Activated naive CD4-positive, alpha-beta T cell treated with Interleukin-2 at 50 U/mL for 16 hours (primary cell): ENCODE measurements at places on chromosomes 3 and 15.

GRCh38 chr3:155643581-155644165 is 101.2 kb downstream of the PLCH1 start:
- no peak for DNase-seq

DNA sequence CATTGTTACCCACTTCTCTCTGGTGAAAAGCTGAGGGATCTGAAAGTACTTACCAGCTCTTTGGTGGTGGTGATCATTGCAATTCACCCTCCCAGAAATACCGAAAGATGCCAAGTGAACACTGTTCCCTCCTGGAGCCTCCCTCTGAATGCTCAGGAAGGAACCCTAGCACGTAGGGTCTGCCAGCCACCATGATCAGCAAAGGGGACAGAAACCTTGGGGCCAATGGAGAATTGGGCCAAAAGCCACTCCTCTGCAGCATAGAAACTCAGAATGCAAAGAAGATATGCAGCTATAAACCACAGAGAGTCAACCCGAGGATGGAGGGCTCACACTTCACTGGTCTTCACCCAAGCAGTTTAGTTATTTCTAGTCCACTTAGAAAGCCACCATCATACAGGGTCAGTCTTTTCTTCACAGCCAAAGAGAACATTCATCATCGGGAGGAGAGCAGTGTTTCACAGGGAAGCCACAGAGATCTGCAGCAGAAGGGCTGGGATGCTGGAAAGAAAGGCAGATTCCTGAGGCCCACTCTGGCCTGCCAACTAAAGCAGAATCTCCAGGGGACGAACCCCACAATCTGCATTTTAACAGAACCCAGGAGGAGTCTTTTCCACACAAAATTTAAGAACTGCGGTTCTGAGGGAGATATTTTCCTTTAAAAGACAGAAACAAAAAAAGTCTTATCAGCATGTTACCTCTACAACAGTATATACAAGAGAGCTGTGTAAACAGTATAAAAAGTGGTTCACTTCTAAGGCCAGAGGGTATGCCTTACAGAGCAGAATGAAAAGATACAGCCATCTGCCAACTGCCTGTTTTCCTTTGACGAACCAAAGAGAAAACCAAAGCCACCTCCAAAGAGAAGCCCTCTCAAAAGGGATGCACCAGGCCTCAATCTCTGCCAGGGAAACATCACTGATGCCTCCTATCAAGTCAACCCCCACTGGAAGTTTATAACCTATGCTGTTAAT is 11.3 kb downstream of the TBC1D2B start:
- no peak for DNase-seq

DNA sequence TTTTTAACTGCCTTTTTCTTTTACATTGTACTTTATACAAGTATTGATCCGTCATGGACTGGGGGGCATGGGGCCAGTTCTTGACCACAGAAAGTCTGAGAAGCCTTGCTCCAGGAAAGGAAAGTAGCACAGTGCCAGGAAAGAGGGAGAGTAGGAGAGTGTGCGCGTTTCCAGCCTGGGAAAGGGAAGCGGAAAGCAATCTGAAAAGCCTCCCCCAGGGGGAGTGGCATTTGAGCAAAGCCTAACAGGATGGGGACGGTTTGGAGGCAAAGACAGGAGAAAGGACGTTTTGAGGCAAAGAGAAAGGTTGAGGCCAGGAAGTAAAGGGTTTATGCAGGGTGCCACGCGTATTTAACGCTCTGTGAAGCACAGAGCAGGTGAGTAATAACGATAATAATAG is 116.9 kb downstream of the RORA start:
- DNase-seq, result no peak

DNA sequence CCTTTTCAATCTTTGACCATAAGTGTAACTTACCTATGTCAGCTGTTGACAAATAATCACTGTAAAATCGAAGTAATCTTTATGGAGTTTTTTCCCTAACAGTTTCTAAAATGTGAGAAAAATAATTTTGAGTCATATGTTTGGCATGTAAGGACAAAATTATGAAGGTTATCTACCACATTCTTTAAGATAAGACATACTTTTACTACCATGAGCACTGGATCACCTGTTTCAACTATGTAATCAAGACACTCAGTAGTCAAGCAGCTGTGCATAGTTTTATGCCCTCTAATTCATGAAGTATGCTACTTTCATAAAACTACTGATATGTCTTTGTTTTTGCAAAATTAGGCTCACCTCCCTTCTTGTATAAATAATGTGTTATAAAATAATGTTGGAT is 12.1 kb downstream of the FGF7 start:
- no peak for DNase-seq

GRCh38 chr3:31448035-31448881 is 84.5 kb upstream of the STT3B start:
- DNase-seq, result peak; percentile 29

GRCh38 chr3:155528579-155528978 is 216.3 kb downstream of the PLCH1 start:
- DNase-seq, result no peak

- DNase-seq, result no peak
These were observed 16.7 kb upstream of the KLF15 start for GRCh38 chr3:126373682-126374601.

GRCh38 chr3:131901686-131902085 is 133.1 kb downstream of the CPNE4 start:
- no peak for DNase-seq

DNA sequence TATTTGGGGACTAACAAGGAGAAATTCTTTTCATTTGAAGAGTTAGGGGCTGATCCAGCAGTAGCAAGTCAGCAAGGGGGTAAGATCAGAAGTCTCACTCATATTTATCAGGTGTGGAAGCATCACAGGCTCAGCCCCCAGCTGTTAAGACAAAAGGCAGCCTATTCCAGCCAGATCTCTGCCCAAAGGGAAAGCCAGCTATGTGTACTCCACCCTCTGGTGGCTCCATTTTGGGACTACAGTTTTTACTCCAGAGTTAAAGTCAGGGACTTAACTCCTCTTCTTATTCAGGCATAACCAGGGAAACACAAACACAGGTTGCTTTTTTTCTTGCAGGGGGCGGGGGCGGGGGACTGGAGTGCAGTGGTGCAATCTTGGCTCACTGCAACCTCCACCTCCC is 19.2 kb downstream of the UBP1 start:
- no peak for DNase-seq

DNA sequence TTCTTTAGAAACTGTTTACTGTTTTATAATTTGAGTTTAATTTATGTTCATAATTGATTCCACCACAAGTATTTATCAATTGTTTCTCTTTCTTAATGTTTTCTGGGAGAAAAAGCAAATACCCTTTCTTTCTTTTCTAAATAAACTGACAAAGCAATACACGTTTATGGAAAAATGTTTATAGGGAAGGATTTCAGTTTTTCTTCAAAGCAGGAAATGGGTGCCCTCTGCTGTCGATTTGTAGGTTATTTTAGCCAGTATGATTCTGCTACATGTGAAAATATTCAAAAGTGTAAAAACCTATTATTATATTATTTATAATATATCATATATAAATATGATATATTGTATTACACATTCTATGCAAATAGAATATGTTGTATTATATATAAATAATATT is 921.0 kb upstream of the ROBO1 start:
- DNase-seq, result no peak

DNA sequence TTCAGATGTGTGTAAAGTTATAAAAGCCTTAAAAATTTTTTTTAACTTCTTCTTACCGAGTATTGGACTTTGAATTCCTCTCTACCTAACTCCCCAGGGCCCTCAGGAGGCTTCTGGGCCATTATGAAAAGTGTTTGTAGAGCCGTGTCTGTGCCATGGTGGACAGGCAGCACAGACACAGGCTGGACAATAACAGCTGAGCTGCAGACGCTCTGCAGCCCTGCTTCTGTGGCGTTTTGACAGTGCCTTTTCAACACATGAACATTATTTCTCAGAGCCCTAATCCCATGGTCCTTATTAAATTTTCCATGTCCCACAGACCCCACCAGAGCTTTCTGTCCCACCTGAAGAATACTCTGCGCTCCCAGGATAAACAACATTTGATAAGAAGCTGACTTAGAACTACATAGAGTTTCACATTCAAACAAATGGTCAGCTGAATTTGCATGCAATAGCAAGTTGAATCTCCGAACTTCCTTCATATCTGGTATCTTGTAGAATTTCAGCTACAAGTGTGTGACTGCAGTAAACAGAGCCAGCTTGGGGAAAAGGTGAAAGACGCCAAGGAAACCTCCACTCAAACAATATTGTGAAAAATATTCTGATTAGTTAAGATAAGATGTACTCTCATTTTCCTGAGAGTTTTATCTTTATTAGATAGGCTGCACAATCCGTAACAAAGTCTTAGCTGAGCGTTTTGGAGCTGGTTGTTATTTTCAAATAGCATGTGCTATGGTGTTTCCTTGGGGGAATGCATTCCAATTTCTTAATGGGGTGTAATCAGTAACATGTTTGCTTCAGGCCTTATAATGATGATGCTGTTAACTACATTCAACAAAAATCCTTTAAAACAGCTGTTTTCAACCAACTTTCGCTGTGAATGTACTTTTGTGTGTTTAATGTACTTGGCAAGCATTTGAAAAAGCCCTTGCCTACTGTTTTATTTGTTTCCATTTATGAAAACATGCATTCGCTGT is 378.2 kb downstream of the MECOM start:
- no peak for DNase-seq

- no peak for DNase-seq
These were observed 29.6 kb upstream of the CSTA start for GRCh38 chr3:122295266-122296062.

- no peak for DNase-seq
These were observed 494 bp downstream of the GCSAM start for GRCh38 chr3:112132554-112132953.

DNA sequence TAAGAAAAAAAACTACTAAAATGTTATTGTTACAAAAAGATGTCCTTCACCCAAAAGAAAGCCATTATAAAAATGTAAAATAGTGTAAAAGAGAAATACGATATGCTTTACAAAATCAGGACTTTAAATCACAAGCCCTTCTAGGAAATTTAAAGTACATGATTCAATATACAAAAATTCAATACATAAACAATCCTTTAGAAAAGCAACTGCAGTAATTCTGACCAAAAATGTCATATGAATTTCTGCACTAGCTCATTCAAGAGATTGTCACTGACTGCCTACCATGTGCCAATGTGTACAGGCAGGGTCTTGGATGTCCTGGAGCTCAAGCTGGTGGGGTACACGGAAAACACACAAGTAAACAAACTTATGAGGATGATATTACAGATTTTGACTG is 2.5 kb downstream of the MORC1 start:
- DNase-seq, result no peak

GRCh38 chr3:33030246-33030645 is 66.7 kb downstream of the GLB1 start:
- DNase-seq, result no peak

- no peak for DNase-seq
These were observed 286.7 kb downstream of the ROBO2 start for GRCh38 chr3:77326586-77326985.

DNA sequence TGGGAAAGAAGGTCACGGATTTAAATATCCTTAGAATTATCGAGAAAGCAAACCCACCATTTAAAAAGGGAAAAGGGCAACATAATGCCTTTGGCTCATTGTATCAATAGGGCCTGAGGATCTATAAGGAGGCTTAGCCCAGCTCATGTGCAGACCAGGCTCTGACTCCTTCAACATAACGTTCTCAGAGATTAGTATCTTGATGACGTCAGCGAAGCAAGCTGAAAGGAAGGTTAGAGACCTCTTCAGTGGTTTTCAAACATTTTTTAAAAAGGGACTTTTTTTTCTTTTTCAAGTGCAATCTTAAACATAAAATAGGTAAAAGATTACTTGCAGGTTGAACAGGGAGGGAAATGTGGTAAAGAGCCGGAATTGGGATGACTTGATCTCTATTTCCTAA is 463.9 kb upstream of the ADAMTS9 start:
- DNase-seq, result no peak

DNA sequence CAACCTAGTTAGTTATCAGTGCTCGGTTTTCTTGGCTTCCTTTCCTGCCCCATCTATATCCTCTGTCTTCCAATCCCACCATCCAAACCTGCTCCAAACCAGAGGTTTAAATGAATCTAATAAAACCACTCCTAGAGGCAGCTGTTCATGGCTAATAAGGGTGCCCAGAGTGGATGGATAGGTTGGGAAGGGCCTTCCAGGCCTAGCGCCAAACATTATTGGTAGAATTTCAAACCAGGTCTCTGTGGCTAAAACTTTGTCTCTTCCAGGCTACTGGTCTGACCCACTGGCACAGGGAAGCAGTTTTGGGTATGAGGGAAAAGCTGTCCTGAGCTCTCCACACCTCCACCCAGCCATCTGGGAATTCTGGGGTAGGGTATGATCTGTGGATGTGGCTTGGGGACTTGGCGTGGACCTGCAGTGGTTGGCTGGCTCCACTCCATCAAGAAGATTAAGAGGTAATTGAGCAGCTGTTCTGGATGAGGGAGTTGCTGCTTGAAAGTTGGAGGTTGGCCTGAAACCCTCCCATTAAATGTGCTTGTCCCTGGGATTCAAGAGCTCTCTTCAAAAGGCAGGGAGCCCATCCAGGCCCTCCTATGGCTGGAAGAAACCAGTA is 29.3 kb upstream of the INSYN1 start:
- DNase-seq, result no peak

- no peak for DNase-seq
These were observed 602.0 kb downstream of the TBL1XR1 start for GRCh38 chr3:176595307-176595706.

DNA sequence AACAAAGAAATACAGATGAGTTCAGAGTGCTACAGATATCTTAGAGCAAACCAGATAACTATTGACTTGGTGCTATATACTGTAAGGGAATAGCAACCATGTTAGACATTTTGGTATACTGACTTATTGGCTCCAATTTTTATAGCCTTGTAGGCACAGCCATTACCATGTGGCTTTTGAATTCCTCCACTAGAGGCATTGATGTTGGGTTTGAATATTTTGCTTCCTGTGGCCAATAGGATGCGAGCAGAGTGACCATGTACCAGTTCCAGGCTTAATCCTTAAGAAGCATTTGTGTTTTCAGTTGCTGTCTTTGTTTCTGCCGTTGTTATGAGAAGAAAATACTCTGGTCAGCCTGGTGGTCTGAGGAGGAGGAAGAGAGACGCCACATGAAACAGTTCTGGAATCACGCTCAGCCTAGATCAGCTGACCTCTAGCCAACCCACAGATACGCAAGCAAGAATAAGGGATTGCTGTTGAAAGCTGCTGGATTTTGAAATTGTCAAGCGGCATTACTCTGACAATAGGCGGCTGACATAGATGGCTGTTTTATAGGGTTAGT is 109.4 kb upstream of the TNIK start:
- no peak for DNase-seq

DNA sequence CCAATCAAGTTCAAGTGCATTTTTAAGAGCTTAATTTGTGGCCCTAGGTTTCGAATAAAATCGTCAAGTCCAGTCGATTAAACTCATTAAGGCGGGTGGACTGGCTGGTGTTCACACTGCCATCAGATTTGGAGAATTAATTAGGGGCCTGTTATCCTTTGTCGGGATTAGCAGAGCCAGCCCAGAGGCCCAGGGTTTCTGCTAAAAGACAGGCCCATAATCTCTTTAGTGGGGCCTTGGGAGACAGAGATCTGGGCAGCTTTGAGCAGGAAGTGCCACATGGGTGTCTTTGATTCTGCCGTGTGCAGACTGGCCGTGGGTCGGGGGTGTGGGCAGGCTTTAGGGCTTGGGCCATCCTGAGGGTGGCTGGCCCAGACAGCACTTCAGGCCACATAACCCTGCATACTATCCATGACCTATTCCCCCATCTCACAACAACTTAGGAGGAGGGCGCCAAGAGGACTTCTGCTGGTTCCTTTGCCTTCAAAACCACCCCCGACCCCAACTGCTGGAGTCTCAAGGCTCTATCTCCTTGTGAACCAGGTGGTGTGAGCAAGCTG is 94.7 kb downstream of the PLXNA1 start:
- DNase-seq, result no peak
